ENCODE measurements at places on chromosomes 12 and 14.

DNA sequence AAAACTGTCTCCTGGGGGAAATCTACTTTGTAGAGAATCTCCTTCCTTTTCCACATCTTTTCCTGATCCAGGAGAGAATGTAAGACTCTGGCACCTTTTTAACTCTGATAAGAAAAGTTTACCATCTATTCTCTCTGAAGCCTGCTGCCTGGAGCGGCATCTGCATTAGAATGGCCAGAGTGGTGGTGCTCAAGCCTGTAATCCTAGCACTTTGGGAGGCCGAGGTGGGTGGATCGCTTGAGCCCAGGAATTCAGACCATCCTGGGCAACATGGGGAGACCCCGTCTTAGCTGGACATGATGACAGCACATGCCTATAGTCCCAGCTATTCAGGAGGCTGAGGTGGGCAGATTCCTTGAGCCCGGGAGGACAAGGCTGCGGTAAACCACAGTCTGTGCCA lies 1.4 kb upstream of the CHFR start:
- ATAC-seq: no peak

GRCh38 chr12:120199595-120200306 lies 1.2 kb downstream of the RPLP0 start:
- ATAC-seq: no peak

DNA sequence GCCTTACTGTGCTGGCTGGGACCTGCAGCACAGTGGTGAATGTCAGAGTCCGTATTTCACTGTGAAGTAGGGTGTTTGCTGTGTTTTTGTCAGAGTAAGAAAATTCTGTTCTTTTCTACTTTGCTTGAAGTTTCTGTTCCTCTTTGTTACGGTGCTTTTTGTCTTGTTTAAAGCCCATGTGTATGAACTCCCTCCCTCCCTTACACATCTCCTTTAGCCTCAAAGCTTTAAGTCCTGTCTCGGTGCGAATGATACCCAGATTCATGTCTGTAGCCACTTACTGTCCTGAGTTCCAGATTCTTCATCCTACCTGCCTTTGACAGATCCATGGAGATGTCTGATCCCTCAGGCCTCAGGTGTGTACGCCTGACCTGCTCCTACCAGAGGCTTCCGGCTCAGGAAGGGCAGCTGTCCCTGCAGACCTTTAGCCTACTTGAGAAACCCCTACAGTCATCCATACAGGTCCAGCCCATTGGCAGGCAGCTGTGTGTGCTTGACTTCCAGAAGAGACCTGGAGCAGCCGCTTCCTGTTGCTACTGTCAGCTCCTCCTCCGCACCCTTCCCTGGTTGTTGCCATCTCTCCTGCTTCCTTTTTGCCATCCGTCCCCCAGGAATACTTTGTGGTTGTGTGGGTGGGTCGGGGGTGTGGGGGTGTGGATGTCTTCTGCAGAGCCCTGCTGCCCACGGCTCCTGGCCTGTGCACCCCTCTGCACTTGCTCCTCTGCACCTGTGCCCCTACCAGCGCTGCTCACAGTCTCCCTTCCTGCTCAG lies 72.9 kb downstream of the DDX51 start:
- no peak for ATAC-seq

DNA sequence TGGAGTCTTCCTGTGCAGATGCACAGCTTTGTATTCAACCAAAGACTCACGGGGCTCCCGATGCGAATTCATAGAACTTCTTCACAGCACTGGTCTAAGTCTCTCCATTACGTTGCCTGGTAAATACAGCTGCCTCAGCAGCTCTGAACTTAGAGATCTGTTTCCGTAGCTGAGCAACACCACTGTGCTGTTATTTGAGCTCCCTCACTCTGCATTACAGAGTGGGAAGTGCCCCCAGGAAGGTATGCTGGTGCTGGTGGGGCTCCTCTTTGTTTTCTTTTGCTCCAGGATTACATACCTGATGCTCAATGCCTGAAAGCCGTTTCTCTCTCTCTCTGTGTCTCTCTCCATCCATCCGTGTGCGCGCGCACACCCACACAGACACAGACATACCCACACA lies 227.5 kb upstream of the RMST start:
- ATAC-seq: no peak

DNA sequence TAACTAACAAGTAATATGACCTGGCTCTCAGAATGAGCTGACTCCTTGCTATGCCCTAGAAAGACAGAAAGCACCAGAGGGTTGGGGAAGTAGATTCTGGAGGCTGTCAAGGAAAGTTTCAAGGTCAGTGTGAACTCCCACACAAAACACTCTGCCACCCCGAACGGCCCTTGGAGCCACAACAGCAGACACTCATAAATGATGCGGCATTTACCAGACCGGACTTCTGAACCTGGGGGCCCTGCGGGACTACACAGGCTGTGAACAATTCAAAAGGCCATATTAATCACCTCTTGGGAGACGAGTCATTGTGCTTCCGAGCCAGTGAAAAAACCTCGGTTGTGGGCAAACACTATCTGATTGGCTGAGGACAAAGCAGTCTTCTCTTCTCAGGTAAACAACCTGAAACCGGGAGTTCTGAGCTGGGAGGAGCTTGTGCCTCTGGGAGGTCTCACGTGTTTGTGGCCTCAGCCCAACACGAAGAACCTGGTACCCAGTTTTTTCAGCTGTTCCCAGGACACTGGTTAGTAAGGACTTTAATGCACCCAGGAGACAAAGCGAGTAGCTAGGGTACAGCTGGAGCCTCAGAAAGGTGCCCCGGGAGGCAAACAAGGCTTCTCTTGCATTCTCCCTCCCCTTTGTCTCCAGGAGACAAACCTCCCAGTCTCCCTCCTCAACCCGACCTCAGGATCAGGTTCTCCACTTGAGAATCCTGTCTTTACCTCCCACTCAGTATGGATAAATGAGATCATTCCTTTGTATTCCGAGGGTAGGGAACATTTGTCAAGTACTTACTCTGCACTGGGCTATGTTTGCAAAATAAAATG lies 35.3 kb downstream of the VWF start:
- ATAC-seq: peak; percentile 49

GRCh38 chr12:132542661-132543060 lies 52.7 kb downstream of the FBRSL1 start:
- ATAC-seq: no peak

DNA sequence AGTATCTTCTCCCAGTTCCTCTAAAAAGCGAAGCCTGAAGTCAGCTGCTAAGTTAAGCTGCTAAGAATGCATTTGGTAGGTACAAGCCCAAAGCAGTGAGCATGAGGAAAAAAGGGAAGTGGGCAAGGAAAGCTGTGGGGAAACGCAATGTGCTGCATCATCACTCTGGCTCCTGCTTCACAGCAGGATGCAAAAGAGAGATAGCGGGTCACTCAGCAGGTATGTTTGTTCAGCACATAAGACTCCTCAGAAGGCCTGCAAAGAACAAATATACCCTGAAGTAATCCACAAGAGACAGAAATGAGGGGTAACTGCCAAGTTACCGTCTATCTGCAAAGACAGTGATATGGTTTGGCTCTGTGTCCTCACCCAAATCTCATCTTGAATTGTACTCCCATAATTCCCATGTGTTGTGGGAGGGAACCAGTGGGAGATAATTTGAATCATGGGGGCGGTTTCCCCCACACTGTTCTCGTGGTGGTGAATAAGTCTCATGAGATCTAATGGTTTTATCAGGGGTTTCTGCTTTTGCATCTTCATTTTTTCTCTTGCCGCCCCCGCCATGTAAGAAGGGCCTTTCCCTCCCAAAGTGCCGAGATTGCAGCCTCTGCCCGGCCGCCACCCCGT lies 127.4 kb upstream of the EGLN3 start:
- no peak for ATAC-seq

DNA sequence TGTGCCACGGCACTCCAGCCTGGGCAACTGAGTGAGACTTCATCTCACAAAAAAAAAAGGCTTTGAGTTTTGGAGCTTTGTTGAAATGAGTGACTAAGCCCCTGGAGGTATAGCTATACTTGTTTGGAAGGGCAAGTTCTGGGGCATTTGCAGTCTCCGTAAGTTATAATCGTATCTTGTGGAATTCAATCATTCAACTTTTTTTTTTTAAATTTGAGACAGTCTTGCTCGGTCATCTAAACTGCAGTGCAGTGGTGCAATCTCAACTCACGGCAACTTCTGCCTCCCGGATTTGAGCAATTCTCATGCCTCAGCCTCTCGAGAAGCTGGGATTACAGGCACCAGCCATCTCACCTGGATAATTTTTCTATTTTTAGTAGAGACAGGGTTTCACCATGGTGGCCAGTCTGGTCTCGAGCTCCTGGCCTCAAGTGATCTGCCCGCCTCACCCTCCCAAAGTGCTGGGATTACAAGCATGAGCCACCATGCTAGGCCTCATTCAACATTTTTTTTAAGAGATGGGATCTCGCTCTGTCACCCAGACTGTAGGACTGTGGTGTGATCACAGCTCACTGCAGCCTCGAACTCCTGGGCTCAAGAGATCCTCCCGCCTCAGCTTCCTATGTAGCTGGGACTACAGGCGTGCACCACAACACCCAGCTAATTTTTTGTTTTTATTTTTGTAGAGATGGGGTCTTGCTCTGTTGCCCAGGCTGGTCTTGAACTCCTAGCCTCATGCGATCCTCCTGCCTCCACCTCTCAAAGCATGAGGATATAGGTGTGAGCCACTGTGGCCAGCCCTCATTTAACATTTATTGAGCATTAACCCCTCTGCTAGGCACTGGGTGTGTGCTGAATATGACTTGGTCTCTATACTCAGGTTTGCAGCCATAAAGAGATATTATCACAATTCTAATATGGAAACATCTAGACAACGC lies 133.7 kb upstream of the MAP1LC3B2 start:
- no peak for ATAC-seq

DNA sequence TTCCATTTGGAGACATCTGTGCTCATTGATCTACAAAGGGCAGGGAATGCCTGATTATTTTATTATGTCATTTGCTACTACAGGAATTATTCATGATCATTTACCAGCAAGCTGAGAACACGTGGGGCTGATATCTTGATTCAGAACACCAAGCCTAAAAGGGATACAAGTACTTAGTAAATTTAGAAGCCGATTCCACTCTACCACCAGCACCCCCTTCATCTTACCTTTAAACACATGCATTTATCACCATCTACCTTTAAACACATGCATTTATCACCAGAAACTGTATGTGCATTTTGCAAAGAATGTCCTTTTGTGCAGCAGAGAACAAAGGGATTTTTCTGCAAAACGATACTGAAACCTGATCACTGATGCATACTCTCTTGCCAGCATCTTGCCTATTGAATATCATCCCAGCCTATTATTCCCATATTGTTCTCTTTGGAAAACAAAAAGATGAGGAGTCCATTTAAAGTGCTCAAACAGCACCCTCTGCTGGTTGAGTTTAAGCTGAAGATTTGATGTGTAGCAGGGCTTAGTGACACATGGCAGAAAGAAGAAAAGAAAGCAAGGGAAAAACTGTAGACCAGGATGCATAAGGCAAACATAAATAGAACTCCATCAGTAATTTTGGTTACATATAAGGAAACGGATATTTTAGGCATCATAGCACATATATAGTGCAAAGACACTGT lies 132.6 kb upstream of the PLEKHG7 start:
- peak; percentile 97 for ATAC-seq

DNA sequence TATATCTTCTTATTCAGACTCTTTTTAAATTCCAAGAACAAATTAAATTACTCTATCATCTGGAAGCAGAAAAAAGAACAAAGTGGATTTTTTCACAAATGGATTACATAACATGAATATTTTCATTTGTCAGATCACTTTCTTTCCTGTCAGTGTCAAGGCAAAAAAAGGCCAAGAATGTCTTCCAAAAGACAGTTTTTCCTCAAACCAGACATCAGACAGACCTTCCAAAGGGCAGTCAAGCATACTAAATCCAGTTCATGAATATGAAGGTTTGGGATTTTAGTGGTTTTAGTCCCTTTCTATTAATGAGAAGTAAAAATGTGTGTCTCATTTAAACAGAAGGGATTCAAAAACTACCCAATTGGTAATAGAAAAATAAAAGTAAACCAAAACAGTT lies 336.0 kb downstream of the CEP128 start:
- ATAC-seq: no peak

DNA sequence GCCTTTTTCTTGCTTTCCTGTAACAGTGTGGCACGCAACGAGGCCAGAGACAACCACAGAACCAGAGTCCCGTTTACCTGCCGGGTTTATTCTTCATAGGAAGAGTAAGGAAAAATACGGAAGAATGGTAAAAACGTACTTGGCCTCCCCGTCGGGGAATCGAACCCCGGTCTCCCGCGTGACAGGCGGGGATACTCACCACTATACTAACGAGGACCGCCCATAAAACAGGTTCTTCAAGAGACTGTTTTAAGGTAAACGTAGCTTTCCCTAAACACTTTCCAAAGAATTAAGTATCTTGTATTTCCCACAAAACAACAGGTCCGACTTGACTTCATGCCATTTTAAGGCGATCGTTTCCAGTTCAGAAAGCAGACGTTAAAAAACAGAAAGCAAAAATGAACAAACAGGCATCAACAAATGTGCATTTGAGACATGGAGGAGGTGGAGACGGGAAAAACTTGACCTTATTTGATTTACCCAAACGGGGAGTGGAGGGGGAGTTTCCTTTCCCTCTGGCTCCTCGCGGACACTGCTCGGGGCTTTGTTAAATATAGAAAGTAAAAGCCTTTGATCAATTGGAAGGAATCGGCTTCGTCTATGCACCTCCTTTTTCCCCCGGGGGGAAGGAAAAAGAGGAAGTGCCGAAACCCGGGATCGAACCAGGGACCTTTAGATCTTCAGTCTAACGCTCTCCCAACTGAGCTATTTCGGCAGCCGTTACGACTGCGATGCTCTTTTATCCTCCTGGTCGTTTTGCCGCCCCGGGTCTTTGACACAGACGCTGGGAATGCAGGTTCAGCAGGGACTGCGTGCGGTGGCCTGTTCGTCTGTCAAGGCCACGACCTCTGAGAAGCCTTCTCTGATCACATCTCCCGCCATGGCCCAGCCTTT lies 13.0 kb upstream of the UBC start:
- peak; percentile 86 for ATAC-seq

DNA sequence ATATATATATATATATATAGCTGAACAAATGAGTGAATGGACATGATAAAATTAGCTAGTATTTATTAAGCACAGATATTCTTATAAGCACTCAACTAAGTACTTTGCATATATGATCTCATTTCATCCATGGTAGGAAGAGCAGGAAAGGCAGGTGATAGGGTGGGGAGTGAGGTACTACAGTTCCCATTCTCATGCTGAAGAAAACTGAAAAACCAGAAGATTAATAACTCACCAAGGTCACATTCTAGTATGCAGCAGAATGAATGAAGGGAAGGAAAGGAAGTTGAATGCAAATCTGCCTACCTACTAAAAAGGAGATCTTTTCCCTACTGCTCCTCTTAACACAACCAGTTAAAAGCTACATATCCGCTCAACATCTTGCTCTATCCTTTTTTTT lies 298.1 kb upstream of the TMPO start:
- ATAC-seq: no peak

DNA sequence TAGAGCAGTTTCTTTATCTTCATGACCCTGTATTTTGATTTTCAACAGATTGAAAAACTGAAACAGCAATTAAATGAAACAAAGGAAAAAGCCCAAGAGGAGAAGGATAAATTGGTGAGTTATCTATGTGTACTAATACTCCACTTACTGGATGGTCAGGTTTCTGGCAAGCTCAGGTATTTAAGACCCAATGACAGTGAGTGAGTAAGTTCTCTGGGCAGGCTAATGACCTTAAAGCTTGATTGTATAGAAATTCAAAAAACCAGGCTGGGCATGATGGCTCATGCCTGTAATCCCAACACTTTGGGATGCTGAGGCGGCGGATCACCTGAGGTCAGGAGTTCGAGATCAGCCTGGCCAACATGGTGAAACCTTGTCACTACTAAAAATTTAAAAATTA lies 10.0 kb downstream of the BBOF1 start:
- ATAC-seq: no peak

- ATAC-seq: no peak
Observed at GRCh38 chr12:102652645-102653313, 172.4 kb upstream of the IGF1 start.
